HT1080 (cell line): ENCODE measurements at places on chromosomes 11 and 22. TPM values are rescaled to one million over a fixed set of nuclear protein-coding genes. Genes with fewer than 3 reads are reported as not detected.

Gene CSRP3
- total RNA-seq = not detected in 2 replicates

Gene SIK2
- 9.0 and 9.2 TPM in 2 replicates for total RNA-seq

Gene JAM3
- 41.2 and 49.5 TPM in 2 replicates for total RNA-seq

Gene HSPA8
- total RNA-seq = 5,006 and 6,052 TPM in 2 replicates

Gene TOB2
- total RNA-seq = 14.2 and 23.8 TPM in 2 replicates

Gene GGTLC2
- not detected in 2 replicates for total RNA-seq

Gene LMO2
- 0.11 and 1.5 TPM in 2 replicates for total RNA-seq

Gene PTGDR2
- total RNA-seq = 0.07 TPM in 1 of 2 replicates, not detected in the other

Gene IFITM10
- total RNA-seq = 0.47 and 0.58 TPM in 2 replicates

Gene MB
- total RNA-seq = not detected in 2 replicates

Gene OR6X1
- total RNA-seq = not detected in 2 replicates

Gene C11orf71
- 4.8 and 6.0 TPM in 2 replicates for total RNA-seq

Gene TPBGL
- 0.10 and 0.33 TPM in 2 replicates for total RNA-seq

Gene ZNF195
- total RNA-seq = 24.5 and 26.6 TPM in 2 replicates

Gene OR52I1
- total RNA-seq = not detected in 2 replicates

Gene MRPL49
- 100 and 124 TPM in 2 replicates for total RNA-seq

Gene MAPK12
- 50.1 and 50.6 TPM in 2 replicates for total RNA-seq

Gene CATSPERZ
- total RNA-seq = 1.0 and 1.2 TPM in 2 replicates

Gene MRGPRD
- total RNA-seq = not detected in 2 replicates

Gene SLC5A1
- not detected in 2 replicates for total RNA-seq

Gene ARHGAP32
- total RNA-seq = 8.1 and 9.6 TPM in 2 replicates

Gene NPAS4
- not detected in 2 replicates for total RNA-seq
